Occipital lobe (tissue), 3 donors: ENCODE measurements at places on chromosomes 1 and 21. TPM values are rescaled to one million over a fixed set of nuclear protein-coding genes. Genes with fewer than 3 reads are reported as not detected.

GRCh38 chr21:14244911-14245310 lies 29.0 kb downstream of the RBM11 start:
- no peak for DNase-seq

DNA sequence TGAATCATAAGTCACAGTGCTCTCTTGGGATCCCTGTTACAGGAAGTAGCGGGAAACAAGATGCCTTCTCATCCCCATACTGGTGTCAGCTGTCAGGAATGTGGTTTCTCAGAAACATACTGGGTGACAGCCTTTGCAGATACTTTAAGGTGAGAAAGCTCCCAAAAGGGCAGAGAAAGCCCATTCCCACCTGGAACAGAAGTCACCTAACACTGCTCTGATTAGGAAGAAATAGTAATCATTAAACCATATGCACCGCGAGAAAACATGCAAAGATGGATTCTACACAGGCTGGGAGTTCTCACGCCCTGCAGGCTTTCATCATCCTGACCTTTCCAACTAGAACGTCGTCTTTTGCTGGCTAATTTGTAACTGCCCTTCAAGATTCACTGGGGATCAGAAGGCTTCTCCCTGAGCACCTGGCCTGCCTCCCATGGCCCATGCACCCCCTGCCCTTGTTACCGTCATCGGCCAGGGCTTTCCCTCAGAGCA lies 46.2 kb upstream of the SLC44A3 start:
- DNase-seq: no peak

DNA sequence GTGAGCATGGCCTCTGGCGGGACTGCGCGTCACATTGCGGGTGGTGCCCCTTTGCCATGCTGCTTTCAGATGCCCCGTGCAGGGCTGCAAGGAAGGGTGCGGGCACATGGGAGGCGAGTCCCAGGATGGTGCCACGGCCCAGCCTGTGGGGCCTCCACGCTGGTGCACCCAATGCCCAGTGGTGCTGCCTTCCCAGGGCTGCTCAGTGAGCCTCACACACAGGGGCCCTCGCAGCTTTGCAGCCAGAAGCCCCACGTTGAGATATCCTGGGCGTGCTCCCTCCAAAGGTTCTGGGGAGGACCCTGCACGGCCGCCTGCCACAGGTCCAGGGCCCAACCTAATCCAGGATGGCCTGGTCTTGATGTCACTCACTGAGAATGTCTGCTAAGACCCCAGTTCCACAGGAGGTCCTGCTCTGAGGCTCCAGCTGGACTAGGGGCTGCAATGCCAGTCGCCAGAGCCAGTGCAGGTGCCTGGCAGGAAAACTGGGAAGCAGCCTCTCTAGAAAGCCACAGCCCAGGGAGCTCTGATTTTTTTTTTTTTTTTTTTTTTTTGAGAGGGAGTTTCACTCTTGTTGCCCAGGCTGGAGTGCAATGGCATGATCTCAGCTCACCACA lies 34.1 kb upstream of the PRSS38 start:
- no peak for DNase-seq

DNA sequence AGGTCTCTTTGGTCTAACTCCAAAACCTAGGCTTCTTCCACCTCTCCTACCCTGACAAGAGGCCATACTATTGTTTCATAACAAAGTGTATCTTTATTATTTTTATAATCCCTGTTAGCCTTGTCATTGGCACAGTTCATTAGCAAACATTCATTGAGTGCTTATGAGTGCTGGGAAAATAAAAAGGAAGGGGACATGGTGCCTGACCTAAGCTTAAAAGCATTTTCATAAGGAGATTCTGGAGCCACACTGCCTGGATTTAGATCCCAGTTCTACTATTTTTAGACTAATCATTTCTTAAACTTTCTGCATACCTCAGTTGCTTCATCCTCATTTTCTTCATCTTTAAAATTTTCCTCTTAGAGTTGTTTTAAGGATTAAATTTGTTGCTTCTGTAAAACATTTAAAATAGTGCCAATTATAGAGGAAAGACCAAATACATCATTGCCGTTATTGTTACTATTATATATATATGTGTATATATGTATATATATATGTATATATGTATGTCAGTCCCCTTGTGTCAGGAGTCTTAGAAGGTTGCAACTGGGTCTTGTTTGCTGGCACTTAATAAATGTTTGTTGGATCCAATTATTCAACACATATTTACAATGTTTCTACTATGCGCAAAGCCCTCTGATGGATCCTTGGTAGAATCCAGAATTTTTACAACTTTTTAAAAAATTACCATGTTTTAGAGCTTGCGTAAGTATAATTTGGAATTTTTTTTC lies 250.9 kb upstream of the SGIP1 start:
- no peak for DNase-seq

DNA sequence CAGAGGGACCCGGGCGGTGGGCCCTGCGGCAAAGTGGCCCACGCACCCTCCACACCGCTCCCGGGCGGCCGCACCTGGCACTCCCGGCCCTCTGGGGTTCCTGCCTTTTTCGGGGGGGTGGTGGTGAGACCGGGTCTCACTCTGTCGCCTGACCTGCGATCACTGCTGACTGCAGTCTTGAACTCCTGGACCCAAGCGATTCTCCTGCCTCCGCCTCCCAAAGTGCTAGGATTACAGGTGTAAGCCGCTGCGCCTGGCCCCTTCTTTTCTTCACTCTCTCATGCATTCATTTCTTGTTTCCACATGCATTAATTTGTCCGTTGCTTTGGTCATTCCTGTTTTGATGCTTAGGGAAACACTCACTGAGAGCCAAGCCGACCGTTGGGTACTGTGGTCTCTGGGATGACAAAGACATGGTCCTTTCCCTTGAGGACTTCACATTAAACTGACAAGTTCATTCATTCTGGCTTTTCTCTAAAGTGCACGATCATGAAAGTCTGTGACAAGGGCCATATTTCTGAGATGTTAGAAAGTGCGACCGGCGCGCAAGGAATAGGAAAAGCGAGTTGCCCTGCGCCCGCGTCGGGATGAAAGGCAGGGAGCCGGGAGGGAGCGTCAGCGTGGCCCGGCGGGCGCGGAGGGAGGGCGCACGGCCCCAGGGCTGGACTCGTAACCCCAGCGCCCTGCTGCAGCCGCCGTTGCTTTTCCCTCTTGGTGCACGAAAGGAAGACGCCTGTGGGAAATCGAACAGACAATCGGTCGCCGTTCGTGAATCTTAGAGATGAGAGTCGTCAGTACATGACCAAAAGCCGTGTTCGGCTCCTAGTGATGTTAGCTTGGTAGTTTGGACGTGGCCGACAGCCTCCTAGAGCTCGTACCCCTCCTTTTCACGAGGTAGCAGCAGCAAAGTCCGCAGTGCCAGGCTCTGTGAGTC lies 1.0 kb upstream of the MCOLN2 start:
- no peak for DNase-seq

- no peak for DNase-seq
Measured at GRCh38 chr1:108712606-108713150, at the start of gene FNDC7. TSS of gene FNDC7 (plus strand) at chr1:108712908. CDS start at chr1:108712934, 26 bp downstream.

GRCh38 chr1:41718497-41718896 lies 200.2 kb downstream of the HIVEP3 start:
- no peak for DNase-seq

GRCh38 chr1:42942444-42942843 lies 16.2 kb downstream of the SLC2A1 start:
- no peak for DNase-seq

DNA sequence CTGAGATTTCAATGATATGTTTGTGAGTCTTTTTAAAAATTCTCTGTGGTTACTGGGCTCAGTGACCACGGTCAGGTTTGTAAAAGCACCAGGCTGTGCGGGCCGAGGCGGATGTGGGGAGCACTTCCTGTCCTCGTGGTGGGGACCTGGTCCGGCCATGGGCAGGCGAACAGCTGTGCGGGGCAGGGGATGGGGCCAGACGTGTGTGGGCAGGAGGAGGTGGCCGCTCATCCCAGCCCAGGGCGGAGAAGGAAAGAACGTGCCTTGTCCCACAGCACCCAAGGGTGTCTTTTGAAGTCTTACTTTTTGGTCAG lies 5.2 kb upstream of the OXCT2 start:
- no peak for DNase-seq

DNA sequence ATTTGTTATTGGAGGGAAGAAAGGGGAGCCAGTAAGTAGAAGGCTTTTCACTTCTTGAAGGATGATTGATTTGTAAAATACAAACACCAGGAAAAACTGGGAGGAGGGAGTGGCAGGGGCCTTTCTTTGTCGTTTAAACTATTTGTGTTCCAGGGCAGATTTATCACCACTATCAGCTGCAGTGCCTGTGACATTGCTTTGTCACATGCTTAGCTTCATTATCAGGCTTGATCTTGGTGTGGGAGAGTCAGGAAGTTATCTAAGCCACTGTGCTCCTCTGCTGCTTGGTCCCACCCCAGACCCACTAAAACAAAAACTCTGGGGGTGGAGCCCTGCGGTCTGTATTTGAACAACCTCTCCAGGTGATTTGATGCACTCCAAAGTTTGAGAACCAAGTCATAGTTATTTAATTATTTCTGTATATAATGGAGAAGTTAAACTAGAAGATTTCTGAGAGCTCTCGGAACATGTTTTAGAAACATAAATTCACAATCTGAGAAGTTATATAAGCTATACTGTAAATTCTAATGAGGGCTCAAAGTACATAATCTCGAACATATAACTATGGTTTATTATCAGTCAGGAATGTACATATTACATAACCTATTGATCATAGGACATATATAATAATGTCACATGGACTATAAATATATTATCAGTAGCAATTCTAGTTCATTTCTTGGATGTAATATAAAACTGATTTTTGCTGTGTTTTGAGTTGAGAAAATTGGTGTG lies 87.9 kb downstream of the CDC14A start:
- no peak for DNase-seq

GRCh38 chr1:18348354-18348753 lies 132.4 kb upstream of the KLHDC7A start:
- DNase-seq: no peak

DNA sequence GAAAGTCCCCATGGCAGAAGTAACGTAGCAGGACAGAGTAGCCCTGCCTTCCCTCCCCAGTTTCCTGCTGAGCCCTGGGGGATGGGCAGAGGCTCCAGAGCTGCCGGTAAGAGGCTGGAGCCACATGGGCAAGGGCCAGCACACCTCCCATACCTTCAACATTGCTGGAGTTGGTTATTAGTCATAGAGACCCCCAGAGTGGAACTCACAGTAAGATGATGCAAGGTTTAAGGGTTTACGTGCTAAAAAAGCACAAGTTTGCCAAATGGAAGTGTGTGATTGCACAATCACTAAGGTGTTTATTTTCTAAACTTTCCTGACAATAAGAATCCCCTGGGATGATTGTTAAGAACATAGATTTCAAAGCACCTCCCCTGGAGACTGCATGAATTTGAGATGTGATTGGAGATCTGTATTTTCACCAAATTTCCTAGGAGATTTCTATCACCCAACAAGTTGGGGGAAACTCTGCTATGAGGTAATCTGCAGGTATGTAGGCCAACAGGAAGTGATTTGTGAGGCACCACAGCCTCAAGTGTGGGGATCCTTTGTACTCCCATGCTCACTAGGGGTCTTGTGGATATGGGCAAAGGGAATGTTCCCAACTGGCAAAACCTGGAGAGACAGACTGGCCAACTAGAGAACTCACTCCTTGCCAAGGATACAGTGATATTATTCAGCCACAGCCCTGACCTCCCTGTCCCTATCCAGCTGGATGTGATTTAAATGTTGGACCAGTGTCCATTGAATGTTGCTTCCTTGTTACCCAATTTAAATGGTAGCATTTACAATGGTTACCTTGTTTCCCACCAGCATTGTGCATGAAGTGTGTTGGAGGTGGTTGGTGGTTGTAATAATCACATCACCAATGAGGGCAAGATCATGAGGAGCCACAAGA lies 37.1 kb upstream of the CSF1 start:
- DNase-seq: no peak

DNA sequence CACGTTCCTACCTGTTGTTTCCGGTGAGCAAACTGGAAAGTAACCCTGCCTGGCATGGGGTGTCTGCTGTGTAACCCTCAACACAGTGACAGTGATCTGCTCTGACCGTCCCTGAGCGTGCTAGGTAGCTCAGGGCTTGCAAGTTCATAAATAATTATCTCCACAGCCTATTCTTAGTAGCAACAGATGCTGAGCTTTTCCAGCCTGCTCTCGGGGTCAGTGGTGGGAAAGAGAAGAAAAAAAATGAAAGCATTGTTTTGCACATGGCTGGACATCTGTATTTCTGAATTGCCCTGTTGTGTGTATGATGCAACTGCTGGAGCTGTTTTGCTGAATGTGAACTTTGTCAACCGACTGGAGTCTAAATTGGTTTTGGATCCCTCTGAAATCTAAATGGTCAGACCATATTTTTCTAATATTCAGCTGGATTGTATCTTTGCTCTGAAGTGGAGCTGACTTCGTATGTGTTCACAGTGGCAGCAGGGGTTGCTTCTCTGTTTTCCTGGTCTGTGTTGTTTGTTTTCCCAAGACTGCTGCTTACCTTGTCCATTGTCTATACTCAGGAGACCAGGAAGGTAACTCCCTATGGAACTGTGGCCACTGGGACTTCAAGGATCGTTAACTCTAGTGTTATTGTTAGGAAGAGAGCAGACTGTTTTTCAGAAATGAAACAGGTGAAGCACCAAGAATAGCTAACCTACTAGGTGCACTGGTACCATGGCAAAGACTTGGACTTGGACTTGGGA lies 27.0 kb downstream of the TGFB2 start:
- no peak for DNase-seq

DNA sequence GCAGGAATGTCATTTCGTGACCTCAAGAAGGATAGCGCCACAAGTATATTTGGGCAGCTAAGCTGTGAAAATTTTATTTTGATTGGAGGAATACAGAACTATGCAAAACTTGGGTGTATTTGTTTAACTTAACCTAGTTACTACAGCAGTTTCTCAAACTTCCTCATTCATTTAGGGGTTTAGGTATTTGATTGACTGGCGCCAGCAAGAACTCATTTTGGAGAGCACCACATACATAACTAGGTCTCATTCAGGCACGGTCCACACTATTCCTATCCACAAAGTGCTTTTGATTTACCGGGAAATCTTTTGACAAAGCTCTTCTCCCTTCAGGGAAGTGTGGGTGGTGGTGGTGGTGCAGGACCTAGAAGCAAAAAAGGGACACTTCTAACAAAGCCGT lies 155.1 kb upstream of the NRIP1 start:
- no peak for DNase-seq

GRCh38 chr1:226185141-226186036 lies 1.2 kb downstream of the ACBD3 start:
- DNase-seq: no peak

- no peak for DNase-seq
Measured at GRCh38 chr1:201250326-201251011, 32.8 kb upstream of the PKP1 start.

- no peak for DNase-seq
Measured at GRCh38 chr1:110477967-110478640, 27.2 kb downstream of the PROK1 start.

- DNase-seq: peak; percentile 30
Measured at GRCh38 chr1:36203554-36204346, 20.5 kb upstream of the THRAP3 start.

GRCh38 chr1:233114860-233115259 lies 164.4 kb downstream of the NTPCR start:
- no peak for DNase-seq

Gene PDC
- total RNA-seq: not detected

Gene MYOG
- not detected for total RNA-seq

Gene FASLG
- total RNA-seq: not detected

Gene ANKRD35
- total RNA-seq: 0.62 TPM

Gene LMOD1
- 0.47 TPM for total RNA-seq

Gene FAM3B
- not detected for total RNA-seq

Gene FAM72C
- 0.16 TPM for total RNA-seq

Gene IGFN1
- not detected for total RNA-seq

Gene SPATA21
- not detected for total RNA-seq

Gene KRTAP7-1
- not detected for total RNA-seq
